ENCODE measurements at places on chromosomes 1 and 21.

GRCh38 chr21:43759651-43760050 lies 16.5 kb downstream of the CSTB start:
- DNase-seq: no peak

DNA sequence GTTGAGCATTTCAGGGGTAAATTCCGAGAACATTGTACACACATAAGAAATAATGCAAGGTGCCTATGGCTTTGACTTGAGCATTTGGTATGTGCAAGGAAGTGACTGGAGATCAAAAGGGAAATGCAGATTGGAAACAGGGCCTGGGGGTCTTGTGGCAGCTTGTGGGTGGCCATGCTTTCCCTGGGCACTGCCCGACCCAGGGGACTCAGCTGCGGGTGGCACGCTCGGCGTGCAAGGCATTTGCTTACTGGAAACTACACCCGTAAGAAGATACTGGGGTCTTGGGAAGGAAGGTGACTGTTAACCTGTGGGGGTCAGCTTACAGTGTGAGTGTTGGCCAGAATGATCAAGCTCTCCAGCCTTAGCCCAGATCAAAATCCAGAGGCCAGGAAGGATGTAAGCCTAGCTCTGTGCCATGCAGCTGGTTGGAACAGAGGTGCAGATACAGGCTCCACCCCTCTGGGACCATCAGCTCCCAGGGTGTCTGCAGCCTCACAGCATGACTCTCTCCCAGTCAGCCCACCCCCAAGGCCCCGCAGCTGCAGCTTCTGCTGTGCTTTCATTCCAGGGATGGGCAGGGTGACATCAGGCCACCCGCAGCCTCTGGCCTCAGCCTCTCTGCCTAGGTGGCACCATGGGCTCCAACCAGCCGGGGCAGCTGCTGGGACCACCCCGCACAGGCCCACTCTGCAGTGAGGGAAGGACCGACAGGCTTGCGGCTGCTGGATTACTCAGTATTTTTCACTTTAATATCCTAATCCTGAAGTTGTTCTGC lies 55.1 kb downstream of the KIF26B start:
- no peak for DNase-seq

DNA sequence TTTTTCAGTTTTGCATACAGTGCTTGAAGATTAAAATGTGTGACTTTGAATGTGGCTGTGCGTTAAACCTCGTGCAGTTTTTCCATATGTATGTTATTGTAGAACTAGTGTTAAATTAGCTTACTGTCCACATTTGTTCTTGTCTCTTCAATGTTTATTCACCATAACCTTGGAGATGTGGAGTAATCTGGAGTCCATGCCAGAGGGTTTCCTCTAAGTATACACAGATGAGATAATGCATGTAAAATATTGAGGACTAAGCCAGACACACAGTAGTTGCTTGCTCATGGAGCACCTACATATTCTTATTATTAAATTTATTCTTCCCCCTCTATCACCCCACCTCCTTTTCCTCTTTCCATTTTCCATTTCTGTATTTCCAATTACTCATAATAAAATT lies 7.7 kb upstream of the GIPC2 start:
- DNase-seq: no peak

GRCh38 chr1:110928191-110928590 lies 35.5 kb downstream of the LRIF1 start:
- no peak for DNase-seq

DNA sequence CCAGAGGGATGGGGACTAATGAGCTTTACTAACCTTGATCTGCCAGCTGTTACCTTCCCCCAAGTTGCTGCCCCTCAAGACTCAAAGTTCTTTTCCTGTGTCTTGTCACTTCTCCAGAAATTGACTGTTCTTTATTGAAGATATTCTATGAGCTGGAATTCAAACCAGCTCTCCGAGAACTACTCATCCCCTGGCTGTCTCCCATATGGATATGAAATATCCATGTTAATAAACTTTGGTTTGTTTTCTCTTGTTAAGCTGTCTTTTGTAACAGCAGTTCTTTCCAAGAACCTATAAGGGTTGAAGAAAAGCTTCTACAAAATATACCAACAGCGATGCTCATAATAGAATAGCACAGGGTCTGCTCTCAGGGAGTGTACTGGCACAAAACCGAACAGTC lies 77.0 kb downstream of the CAMK2N1 start:
- no peak for DNase-seq

DNA sequence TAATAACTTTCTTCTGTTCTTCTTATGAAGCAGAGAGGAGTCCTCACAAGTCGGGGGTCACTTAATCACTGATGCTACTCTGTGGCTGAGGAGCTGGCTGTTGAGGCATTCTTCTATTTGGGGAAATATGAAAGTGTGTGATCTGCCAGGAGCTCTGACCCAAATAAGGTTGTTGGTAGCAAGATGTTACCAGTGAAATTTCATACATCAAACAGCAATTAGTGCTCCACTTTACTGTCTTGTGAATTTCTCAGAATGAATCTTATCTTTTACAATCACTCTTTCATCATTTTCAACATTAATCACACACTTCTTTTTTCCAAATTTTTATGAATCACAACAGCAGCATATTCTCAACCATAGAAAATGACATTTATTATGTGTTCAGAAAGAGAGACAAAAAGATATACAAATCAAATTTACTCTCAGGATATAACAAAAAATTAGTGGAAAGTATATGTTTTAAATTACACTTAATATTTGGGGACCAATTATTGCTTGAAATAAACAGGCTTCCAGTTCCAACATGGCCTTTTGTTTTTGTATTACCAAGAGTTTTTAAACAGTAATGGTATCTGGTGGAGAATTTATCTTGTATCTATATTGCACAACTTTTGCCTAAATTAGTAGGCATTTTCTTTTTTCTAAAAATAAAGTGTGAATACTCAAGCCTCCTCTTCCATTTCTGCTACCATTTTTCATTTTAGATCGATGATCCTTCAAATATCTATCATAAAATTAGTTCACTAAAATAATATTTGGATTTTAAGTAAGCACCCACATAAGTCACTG lies 9.6 kb downstream of the PTGER3 start:
- no peak for DNase-seq

- no peak for DNase-seq
Measured at GRCh38 chr1:998995-999724, 737 bp downstream of the HES4 start.

DNA sequence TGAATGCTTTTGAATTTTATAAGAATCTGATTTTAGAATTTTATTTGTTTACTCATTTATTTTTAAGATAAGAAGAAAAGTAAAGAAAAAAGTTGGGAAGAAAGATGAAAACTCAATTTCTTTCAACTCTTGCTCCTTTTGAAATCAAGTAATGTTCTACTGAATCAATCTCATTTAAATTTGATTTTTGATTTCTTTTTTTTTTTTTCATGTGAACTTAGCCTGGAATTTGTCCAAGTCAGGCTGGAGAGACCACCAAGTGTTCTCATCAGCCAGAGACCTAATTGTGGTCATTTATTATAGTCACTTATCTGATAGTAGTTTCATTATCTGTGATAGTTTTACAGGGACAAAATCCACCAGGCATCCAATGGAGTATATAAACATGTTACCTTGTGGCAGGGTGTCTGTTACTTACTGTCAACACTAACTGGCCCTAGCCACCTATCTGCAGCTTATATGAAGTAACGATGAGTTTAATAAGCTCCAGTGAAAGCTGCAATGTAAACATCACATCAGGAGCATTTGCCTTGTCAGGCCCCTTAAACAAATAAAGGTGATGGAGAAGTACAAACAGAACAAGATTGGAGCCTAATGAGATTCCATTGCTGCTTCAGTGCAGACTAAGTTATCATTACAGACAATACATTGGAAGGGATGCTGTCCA lies 39.2 kb downstream of the HLX start:
- DNase-seq: no peak

DNA sequence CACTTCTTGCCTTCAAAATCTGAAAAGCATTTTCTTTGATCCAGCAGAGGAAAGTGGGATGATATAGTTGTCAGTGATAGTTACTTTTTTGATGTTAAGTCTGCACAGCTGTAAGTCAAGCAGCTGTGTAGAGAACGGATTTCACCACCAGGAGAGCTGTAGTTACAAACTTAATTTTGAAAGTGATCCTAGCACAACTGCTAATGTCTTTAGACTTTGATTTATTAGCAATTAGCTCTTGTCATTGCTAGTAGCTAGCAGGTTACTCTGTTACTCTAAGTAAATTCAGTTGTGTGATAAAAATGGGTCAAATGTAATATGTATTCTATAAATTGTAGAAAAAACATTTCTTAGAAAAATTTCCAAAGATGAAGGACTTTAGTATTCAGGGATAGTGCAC lies 46.0 kb downstream of the ALG6 start:
- no peak for DNase-seq

DNA sequence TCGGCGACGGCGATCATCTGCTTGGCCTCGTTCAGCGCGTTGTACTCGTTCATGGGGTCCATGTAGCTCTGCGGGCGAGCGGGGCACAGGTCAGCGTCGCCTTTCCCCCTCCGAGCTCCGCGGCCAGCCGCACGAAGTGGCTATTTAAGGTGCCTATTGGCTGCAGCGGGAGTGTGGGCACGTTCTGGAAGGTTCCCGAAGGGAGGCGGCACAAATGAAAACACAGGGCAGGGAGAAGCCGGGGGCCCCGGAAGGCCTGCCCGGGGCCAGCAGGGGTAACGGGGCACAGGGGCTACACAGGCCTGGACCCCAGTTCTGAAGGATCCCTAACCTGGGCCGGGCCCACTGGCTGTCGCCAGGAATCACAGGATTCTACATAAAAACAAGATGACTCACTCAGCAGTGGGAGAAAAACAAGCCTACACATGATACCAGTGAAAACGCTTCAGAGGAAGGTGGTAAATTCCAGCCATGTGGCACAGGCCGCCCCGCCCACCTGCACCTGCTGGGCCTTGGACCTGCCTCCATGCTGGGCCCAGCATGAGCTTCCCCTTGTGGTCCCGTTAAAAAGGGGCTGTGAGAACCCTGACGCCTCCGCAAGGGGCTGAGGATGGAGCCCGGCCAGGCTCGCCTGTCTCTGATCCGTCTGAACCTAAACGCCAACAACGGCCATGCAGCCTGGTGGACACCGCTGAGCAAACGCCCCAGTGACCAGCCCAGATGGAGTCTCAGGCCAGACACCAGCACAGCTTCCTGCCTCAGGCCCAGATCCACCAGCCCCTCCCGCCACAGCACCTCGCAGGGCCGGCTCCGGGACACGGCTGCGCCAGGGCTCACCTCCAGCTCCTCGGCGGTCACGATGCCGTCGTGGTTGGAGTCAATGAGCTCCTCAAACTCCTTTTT lies 3.9 kb upstream of the TNFRSF4 start:
- DNase-seq: no peak

- no peak for DNase-seq
Measured at GRCh38 chr1:71949681-71950080, 332.7 kb downstream of the NEGR1 start.

GRCh38 chr1:230301322-230301721 lies 124.8 kb downstream of the PGBD5 start:
- DNase-seq: no peak

- DNase-seq: no peak
Measured at GRCh38 chr21:41582298-41582840, 74.4 kb upstream of the TMPRSS2 start.

DNA sequence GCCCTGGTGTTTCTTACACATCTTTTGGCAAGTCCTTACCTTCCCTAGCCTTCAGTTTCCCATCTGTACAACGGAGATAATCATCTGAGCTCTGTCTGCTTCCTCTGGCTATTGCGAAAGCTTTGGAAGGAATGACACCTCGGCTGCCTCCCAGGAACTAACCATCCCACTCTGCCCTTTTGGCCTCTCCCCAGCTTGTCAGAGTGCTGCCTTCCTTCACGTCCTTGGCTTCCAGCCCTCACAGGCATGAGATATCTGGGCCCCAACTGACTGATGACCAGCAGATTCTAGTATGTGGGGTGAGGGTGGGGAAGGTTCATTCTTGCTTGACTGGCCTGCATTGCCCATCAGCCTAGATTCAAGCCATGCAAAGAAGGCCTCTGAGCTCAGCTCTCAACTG lies 253.1 kb upstream of the FGGY start:
- no peak for DNase-seq

- no peak for DNase-seq
Measured at GRCh38 chr1:117591252-117591651, 14.6 kb upstream of the TENT5C start.

GRCh38 chr1:31637915-31638673 lies 6.6 kb downstream of the PEF1 start:
- DNase-seq: no peak

GRCh38 chr1:25519624-25520023 lies 23.8 kb upstream of the LDLRAP1 start:
- no peak for DNase-seq

GRCh38 chr1:61287014-61287413 lies 204.7 kb downstream of the NFIA start:
- no peak for DNase-seq

GRCh38 chr21:46661211-46661625 lies 25.7 kb downstream of the PRMT2 start:
- no peak for DNase-seq

DNA sequence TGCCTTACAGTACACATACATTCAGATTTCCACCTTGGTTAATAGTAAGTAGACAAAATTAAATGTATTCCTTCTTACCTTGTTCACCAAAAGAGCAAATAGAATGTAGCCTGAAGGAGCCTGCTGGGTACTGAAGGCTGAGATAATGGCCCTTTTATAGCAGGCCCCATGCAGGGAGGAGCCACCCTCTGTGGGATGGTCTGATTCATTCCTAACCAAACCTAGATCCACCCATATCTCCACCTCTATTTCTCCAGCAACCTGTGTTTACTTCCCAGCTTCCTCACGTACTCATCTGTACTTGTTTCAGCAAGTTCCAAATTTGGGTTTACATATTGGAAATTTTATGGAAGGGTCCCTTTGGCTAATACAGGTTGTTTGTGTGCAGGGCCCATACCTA lies at the start of gene FLG:
FLG (minus strand) TSS at position 129 of the 400 bp plus-strand sequence. CDS start 9,783 bp downstream, outside the sequence.
- DNase-seq: no peak

DNA sequence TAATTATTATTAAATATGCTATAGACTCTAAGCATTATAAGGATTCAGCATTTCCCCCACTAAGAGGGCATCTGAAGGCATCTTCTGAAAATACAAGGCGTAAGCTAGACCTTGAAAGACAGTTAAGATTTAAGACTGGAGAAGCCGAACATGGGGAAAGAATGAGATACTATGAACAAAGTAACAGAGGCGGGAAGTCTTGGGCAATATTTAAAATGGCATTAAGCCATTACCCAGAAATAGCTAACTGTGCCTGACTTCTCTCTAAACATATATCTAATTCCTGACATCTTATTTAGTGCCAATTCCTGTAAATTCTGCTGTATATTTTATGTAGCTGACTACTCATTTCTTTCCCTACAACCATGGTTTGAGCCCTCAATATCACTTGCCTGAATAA lies 20.9 kb downstream of the DPH5 start:
- DNase-seq: no peak

DNA sequence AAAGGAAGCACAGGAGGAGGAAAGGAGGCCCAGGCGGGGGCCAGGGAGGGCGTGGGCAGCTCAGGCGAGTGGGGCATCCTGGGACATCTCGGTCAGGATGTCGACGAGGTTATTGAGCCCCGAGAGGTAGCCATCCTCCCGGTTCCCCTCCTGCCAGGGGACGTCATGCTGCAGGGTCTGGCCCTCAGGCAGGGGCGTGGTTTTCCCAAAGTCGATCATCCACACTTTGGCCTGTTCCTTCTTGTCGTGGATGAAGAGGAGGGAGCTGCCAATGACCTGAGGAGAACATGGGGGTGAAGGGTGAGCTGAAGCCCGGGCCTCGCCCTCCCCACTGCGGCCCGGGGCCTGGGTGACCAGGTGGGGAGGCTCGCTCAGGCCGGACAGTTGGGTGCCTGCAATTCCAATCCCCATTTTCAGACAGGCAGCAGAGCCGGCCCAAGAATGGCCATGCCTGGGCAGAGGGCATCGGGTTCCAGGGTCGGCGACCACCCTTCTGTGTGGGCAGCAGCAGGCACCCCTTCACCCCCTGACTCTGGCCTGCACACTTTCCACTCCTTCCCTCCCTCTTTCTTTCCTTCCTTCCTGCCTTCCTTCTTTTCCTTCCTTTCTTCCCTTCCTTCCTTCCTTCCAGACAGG lies 86.2 kb downstream of the STUM start:
- no peak for DNase-seq

Data from activated CD8-positive, alpha-beta memory T cell treated with anti-CD3 and anti-CD28 coated beads for 1 hour (primary cell).